ENCODE measurements at places on chromosomes 11 and 22.

DNA sequence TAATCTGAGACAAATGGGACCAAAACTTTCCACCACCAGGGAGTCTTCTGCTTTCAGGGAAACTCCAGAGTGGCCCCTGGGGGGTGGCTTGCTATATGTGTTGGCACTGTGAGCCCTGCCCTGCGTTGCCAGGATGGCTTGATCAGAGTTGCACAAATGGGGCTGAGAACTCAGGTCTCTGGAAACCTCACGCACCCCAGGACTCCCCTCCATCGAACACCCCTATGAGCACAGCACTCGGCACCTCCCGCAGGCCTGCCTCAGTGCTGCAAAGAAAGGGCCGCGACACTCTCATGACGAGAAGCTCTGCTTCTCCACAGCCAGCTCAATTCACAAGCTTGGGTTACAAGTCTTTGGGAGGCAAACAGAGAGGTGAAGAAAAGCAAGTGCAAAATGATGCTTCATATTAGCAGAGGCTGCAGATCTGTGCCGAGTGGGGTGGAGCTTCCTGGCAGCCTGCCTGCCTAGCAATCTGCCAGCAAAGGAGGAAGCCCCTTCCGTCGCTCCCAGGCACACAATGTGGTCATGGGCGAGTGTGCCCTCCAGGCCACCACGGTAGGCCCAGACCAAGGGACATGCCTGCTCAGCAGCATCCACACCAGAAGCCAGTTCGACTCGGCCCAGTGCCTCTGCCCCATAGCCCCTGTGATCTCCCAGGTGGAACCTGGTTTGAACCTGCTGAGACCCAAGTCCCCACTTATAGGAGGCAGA is 55.7 kb downstream of the MYH9 start:
- DNase-seq, result no peak

- peak; percentile 46 for DNase-seq
Observed at GRCh38 chr11:13343931-13344717, 66.5 kb downstream of the BMAL1 start.

GRCh38 chr11:69808667-69809086 is 10.5 kb downstream of the FGF3 start:
- no peak for DNase-seq

GRCh38 chr11:120248551-120249278 is 8.8 kb downstream of the POU2F3 start:
- DNase-seq, result no peak

GRCh38 chr11:63914896-63915691 is 1.9 kb downstream of the RCOR2 start:
- no peak for DNase-seq

DNA sequence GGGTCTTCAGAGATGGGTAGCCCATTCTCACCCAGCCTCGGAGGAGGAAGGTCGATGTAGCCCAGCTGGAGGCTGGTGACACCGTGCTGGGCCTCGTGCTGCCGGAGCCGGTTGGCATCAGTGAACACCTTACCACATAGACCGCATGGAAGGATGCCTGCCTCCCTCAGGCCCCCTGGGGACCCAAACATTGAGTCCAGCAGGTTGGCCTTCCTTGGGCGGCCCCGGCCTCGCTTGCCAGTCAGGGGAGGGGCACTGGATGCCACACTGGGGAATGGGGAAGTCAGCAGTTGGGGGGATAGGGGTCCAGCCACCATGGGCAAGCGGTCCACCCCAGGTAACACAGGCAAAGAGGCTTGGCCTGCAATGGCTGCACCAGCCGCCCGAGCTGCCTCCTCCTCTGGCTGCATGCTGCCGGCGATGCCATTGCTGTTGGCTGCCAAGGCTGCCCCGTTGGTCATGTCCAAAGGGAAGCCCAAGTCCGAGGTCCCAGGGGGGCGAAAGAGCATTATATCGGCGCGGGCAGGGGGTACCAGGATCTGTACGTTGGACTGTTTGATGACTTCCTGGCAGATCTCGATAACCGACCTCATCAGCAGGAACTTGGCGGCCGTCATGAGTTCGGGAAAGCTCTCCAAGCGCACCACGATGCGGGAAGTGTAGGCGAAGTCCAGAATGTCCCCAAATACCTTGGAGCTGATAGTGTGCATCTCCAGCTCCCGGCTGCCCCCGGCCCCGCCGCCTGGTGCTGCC is 1.4 kb downstream of the PATZ1 start:
- DNase-seq, result no peak

- DNase-seq, result no peak
Observed at GRCh38 chr22:24772493-24773220, 1.9 kb downstream of the PIWIL3 start.

DNA sequence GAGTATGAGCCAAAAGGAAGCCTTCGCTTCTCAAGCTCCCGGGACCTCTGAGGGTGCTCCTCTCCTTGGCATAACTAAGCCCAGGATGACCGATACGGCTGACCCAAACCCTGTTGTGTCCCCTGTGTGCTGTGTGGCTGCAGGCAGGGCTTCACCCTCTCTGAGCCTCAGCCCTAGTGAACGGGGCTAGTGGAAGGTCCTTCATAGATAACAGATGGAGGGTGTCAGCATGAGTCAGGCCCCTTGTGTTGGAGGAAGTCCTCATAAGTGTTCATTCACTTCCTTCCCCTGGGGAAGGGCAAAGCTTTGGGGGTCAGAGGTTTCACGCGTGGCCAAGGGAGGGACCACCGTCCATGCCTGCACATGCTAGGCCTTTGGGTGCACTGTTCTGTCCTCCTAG is 21.5 kb downstream of the SHISAL1 start:
- DNase-seq, result no peak

- DNase-seq, result no peak
Observed at GRCh38 chr22:33397381-33397907, 339.3 kb upstream of the SYN3 start.

- DNase-seq, result peak; percentile 58
Observed at GRCh38 chr11:101436511-101437142, 147.2 kb downstream of the TRPC6 start.

DNA sequence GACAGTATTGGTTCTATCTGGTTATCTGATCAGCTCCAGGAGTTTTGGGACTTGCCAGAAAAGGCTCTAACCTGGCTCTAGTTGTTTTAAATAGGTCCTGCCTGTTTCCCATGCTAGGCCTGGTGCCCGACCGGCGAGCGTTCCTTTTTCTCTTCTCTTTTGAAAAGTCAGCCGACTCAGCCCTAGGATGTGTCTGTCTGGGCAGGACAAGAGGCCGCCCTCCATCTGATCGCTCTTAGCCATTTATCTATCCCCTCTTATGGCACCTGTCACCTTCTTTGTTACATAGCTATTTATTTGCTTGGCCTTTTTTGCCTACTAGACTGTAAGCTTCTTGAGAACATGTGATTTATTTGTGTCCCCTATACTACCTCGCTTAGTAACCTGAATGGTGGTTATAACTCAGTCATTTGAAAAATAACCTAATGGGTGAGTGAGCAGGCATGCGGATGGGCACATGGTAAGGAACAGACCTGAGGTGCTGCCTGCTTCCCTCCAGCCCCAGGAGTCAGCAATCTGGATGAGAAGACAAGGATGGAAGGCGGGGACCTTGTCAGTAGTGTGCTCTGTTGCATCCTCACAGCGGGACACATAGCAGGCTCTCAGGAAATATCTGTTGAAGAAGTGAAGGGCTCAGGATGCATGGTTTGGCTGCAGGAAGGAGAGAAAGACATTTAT is 108.4 kb downstream of the ZBTB16 start:
- no peak for DNase-seq

DNA sequence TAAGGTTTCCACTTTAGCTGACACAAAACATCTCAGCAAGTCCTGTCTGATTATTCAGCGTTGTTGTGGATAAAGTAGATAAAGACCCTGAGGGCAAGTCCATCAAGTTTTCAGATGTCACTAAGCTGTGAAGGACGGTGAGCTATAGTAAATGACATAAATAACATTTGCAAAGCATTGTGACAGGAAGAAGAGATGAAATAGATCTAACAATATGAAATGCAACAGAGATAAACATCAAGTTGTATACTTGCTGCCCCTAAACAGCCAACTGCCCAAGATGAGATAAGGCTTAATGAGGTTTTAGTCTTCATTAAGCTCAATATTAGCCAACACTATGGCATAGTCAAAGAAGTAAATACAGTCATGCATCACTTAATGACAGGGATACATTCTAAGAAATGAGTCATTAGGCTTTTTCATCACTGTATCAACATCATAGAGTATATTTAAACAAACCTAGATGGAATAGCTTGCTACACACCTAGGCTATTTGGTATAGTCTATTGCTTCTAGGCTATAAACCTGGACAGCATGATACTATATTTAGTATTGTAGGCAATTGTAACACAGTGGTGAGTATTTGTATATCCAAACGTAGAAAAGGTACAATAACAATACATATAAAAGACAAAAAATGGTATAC is 625.1 kb upstream of the ANO5 start:
- DNase-seq, result no peak

DNA sequence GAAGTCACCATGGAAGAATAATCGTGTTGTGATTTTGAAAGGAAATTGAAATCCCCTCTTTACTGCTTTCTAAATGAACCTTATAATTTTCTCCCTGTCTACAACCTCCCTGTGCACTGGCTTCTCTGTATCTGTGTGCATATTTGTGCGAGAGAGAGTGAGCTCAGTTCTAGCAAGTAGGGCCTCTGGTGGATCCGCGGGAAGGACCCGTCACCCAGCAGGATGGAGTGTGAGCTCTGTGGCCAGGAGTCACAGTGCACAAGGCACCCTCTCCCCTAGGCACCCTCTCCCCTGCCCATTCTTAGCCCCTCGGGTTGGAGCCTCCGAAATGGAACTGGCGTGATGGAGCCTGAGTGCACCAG is 109.0 kb downstream of the TRIM29 start:
- DNase-seq, result no peak

- no peak for DNase-seq
Observed at GRCh38 chr11:132445859-132446291, 1075.5 kb downstream of the NTM start.

GRCh38 chr22:47607486-47607885 is 845.0 kb downstream of the TBC1D22A start:
- no peak for DNase-seq

DNA sequence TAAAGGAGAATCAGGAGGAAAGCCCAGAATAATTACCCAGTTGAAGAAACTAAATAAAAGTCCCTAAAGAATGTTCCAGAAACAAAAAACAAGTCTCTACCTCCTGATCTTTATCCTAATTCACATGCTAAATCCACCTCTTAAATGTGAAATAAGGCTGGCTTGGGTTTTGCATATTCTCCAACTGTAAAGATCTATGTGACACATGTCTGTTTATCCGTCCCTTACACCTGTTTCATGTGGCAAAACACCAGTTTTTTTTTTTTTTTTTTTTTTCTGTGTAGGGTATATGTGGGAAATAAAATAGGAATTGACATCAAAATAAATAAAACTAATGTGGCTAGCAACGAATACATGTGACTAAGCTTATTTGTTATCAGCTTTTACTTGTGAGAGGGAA is 70.5 kb downstream of the NARS2 start:
- no peak for DNase-seq

GRCh38 chr11:109112261-109112660 is 309.7 kb upstream of the C11orf87 start:
- no peak for DNase-seq

DNA sequence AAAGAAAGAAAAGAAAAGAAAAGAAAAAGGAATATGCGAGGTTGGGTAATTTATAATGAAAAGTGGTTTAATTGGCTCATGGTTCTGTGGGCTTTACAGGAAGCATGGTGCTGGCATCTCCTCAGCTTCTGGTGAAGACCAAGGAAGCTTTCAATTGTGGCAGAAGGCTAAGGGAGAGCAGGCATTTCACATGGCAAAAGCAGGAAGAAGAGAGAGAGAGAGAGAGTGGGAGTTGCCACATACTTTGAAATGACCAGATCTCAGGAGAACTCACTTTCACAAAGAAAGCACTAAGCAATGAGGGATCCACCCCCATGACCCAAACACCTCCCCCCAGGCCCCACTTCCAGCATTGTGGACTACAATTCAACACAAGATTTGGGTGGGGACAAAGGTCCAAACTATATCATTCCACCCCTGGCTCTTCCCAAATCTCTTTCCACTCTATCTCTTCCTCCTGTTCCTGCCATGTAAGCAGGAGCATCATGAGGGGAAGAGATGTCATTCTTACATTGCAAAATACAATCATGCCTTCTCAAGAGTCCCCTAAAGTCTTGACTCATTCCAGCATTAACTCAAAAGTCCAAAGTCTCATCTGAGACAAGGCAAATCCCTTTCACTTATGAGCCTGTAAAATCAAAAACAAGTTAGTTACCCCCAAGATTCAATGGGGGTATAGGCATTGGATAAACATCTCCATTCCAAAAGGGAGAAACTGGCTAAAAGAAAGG is 38.9 kb downstream of the LINC01488 start:
- DNase-seq, result no peak

DNA sequence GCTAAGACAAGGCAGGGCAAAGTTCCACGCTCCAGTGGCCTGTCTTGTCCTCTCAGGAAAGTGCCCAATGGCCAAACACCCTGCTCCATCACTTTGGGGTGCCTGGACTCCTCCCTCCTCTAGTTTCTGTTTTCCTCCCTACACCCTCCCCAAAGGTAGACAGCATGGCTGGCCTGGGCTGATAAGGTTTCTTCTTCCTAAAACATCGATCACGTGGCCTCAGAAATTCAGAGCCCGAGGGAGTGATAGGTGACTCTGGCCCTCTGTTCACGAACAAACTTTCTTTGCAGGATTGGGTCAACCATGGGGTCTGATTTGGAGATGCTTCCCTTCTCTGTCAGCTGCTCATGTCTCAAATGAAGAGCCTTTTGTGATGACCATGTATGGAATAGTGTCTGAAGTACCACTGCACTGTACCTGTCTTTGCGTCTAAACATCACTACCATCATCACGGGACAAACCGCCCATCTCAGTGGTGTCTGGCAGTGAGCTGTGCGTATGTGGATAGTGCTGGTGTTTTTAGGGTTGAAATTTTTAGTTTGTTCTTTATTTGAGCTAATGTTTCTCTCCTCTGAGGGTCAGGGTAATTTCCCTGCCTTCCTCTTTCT is 6.1 kb downstream of the MICAL2 start:
- no peak for DNase-seq

- DNase-seq, result no peak
Observed at GRCh38 chr11:2448661-2449547, 4.1 kb downstream of the KCNQ1 start.

GRCh38 chr11:55707029-55707428 is 45.0 kb downstream of the OR4C6 start:
- DNase-seq, result peak; percentile 10

DNA sequence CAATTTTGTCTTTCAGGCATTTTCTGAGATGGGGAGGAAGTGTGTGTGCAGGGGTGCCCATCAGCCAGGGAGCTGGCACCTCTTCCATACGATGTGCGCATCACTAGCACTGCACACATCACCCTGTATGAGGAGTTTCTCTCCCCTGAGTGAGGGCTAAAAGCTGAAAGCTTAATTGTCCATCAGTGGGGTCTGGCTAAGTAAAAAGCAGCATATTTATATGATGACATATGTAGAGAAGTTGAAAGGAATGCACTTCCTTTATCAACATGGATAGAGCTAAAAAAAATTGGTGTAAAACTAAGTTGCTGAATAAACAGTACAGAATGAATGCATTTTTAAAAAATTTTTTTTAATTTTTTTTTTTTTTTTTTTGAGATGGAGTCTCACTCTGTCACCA is 4.0 kb downstream of the VSTM5 start:
- no peak for DNase-seq

DNA sequence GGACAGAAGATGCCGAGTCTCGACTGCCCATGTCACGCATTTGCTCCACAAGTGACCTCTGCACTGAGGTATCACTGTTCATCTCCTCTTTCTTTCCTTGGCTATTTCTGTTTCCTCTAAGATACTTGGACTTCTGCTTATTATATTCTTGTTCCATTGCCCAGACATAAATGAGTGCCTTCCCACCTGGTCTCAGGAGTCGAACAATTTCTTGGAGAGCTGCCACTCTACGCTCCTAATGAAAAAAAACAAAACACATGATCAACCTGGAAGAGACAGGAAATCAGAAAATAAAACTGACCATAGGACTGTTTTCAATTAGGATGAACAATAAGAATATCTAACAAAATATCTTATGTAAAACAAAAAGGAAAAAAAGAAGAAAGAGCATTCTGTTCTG is 47.4 kb upstream of the CWF19L2 start:
- DNase-seq, result no peak
